ENCODE measurements at places on chromosomes 11 and 22. TPM values are rescaled to one million over a fixed set of nuclear protein-coding genes. Genes with fewer than 3 reads are reported as not detected.
A peak's percentile ranks its signal among the peaks of the same experiment; 100 is the strongest.

- H3K4me1 ChIP-seq = peaks cover 53% of the 10 kb centered on the region
- no peak overlapping the region for H3K27ac ChIP-seq
- H3K4me3 ChIP-seq = no peak overlapping the region
- H3K27me3 ChIP-seq = no peaks in the 10 kb centered on the region
- DNase-seq = no peak
Measured at GRCh38 chr11:111623527-111624030, 21.3 kb downstream of the SIK2 start.

DNA sequence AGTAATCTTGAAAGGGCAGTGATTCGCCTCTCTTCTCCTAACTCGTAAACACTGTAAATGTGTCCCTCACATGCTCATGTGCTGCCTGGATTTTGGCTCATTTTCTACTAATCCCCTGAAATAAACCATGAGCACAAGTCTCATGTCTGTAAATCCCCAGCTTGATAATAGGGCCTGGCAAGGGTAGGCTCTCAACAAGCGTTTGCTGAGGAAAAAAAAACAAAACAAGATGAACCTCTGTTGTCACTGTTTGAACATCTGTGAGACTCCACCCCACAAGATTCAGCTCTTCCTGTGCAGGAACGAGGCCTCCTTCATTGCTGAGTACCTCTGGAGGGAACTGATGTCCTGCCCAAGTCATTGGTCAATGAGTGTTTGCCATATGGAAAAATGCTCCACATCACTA is 4.5 kb upstream of the CYB5R2 start:
- no peak overlapping the region for H3K4me3 ChIP-seq
- no peaks in the 10 kb centered on the region for H3K27me3 ChIP-seq
- H3K27ac ChIP-seq = no peak overlapping the region
- H3K4me1 ChIP-seq = peaks cover 2% of the 10 kb centered on the region

DNA sequence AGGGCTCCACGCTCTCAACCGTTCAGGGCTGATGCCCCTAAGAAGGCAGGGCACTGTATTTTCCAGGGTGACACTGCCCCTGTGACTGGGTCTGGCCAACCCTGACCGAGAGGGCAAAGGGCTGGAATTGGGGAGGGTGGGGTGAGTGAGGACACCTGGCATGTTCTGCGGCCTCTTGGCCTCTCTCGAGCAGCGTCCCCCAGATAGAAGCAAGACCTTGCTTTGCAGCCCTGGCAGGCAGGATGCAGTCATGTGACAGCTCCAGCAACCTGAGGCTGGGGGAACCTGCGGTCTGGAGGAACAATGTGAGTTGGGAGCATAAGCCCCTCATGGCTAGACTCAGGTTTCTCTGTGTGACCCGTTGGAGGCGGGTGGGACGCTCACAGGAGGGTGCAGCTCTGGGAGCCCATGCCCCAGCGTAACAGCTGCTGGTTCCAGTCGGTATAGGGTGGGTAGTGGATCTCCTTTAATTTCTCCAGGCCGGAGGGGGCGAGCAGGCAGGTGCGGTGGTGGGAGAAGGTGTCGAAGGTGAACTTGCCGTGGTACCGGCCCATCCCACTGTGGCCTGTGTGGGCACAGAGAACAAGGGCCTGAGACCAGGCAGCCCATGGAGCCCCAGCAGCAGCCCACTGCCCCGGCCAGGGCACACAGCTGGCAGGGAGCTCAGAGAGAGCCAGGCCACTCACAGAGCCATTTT is 11.4 kb downstream of the ALDH3B2 start:
- no peak for DNase-seq
- H3K4me1 ChIP-seq = no peaks in the 10 kb centered on the region
- H3K27me3 ChIP-seq = no peaks in the 10 kb centered on the region
- H3K27ac ChIP-seq = no peak overlapping the region
- no peaks in the 10 kb centered on the region for H3K36me3 ChIP-seq

The JHY gene
- 0.14 TPM for total RNA-seq

DNA sequence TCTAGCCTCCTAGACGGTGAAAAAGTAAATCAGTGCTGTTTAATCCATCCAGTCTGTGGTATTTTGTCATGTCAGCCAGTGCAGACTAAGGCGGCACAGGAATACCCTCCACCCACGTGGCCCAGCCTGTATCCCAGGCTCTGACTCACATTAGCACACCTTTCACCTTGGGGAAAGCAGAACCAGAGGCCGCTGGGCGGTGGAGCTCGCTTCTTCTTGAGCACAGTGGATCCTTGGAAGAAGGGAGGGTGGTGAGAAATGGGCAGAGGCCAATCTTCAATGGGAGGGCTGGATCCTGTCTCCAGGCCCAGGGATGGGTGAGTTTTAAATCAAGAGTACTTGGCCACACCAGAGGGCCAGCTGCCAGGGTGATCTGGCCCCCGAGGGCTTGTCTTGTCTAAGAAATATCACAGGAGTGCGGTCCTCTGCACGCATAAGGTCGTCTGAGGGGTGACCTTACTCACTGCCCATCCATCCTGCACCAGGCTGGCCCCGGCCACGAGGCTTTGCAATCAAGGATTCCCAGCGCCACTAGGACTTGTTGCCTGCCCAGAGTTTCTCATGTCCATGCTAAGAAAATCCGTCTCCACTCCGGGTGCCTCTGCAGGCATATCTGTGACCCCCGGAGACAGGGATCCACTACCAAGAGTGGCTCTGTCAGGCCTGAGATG is 658.5 kb downstream of the BRD1 start:
- H3K36me3 ChIP-seq = no peaks in the 10 kb centered on the region
- H3K4me1 ChIP-seq = no peaks in the 10 kb centered on the region
- no peak for DNase-seq
- no peaks in the 10 kb centered on the region for H3K27me3 ChIP-seq

GRCh38 chr11:65860278-65861164 is at the start of gene MUS81:
Gene MUS81 (plus strand): TSS chr11:65860433. CDS start chr11:65860754, 321 bp downstream.
- H3K36me3 ChIP-seq = peaks cover 31% of the 10 kb centered on the region
- peak; percentile 99 for DNase-seq
- H3K27me3 ChIP-seq = no peaks in the 10 kb centered on the region

- H3K27me3 ChIP-seq = no peaks in the 10 kb centered on the region
- no peak overlapping the region for H3K4me3 ChIP-seq
- peak overlapping the region; percentile 35 for H3K27ac ChIP-seq
- peaks cover 22% of the 10 kb centered on the region for H3K4me1 ChIP-seq
- no peak for DNase-seq
Measured at GRCh38 chr11:20041499-20041898, 118.8 kb downstream of the DBX1 start.

DNA sequence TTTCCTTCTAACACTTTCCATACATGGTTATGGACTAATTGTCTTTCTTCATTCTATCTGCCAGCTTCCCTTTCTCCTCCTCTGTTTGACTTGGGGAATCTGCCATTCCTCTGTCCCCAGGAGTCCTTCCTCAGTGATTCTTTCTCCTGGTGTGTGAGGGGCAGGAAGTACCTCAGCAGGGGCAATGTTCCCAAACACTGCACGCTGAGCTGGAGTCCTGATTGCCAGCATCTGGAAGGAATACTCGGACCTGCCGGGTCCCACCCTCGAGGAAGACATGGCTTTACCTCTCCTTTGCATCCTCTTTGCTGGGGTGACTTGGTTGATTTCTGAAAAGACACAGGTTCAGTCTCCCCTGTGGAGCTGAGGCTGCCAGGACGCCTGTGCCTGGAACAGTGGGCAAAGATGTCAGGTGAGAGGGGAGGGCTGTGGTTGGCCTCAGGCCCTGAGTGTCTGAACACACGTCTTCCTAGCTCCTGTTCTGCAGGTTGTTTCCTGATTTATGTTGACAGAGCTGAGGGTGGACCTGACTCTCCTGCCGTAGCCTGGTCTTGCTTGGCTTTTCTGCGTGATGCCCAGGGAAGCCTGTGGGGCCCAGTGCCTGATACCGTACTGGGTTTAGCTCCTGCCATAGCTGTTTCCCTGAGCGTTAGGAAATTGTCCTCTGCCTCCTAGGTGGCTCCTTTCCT is 4.3 kb downstream of the COX8A start:
- H3K27ac ChIP-seq = no peak overlapping the region
- no peak overlapping the region for H3K4me3 ChIP-seq
- peaks cover 16% of the 10 kb centered on the region for H3K4me1 ChIP-seq

- no peaks in the 10 kb centered on the region for H3K27me3 ChIP-seq
- no peaks in the 10 kb centered on the region for H3K36me3 ChIP-seq
- H3K27ac ChIP-seq = no peak overlapping the region
- DNase-seq = no peak
- no peak overlapping the region for H3K4me3 ChIP-seq
- H3K4me1 ChIP-seq = peaks cover 11% of the 10 kb centered on the region
Measured at GRCh38 chr11:12410006-12410728, 32.8 kb downstream of the PARVA start.

The SULT4A1 gene
- 0.08 TPM for total RNA-seq

- peaks cover 19% of the 10 kb centered on the region for H3K4me1 ChIP-seq
- peak overlapping the region; percentile 97 for H3K27ac ChIP-seq
- H3K27me3 ChIP-seq = no peaks in the 10 kb centered on the region
- peak; percentile 68 for DNase-seq
- no peak overlapping the region for H3K4me3 ChIP-seq
- H3K36me3 ChIP-seq = no peaks in the 10 kb centered on the region
Measured at GRCh38 chr22:50569041-50569459, 6.3 kb upstream of the SYCE3 start.

DNA sequence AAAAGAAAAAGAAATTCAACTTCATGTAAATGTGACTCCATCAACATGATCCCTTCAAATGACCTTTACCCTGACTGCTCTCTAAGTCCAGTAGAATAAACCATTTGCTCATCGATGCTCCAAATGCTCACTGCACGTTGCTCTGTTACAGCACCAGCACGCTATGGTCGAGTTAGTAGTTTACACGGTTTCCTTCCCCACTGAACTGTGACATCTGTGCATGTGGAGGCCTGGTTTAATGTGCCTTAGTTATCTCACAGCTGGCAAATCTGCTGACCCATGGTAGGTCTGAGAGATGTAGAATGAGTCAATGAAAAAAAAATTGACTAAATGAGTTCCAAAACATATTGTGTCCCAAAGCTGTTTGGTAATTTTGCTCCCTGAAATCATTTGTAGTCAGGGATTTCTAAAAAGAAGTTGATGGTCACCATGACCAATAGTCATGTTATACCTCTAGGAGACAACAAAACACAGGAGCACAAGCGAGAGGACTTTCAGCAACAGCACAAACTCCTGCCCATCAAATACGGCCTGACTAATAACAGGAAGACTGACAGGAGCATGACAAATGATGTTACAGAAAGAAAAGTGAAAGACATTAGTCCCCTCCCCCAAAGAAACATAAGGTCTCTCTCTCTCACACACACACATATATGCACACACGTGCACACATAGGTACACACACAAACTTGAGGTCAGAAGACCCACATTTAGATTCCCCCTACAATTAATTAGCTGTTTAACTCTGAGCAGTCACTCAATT is 624.5 kb downstream of the OPCML start:
- H3K4me1 ChIP-seq = no peaks in the 10 kb centered on the region
- no peaks in the 10 kb centered on the region for H3K27me3 ChIP-seq
- no peak overlapping the region for H3K4me3 ChIP-seq
- DNase-seq = no peak
- H3K36me3 ChIP-seq = no peaks in the 10 kb centered on the region

- peak; percentile 57 for DNase-seq
- H3K4me3 ChIP-seq = no peak overlapping the region
- no peak overlapping the region for H3K27ac ChIP-seq
- no peaks in the 10 kb centered on the region for H3K27me3 ChIP-seq
- H3K4me1 ChIP-seq = no peaks in the 10 kb centered on the region
- H3K36me3 ChIP-seq = no peaks in the 10 kb centered on the region
Measured at GRCh38 chr11:73350908-73351636, 25.1 kb upstream of the RELT start.
